Neural cell (in vitro differentiated cells): ENCODE measurements at places on chromosomes 4 and X. TPM values are rescaled to one million over a fixed set of nuclear protein-coding genes. Genes with fewer than 3 reads are reported as not detected.

TMEM164 gene
- polyA plus RNA-seq = 12.5 and 52.8 TPM in 2 replicates

PRKG2 gene
- polyA plus RNA-seq = 0.16 and 0.20 TPM in 2 replicates

P2RY8 gene
- polyA plus RNA-seq = not detected in 2 replicates

WFS1 gene
- 4.5 and 8.4 TPM in 2 replicates for polyA plus RNA-seq

UGT2B11 gene
- 0.10 and 0.22 TPM in 2 replicates for polyA plus RNA-seq

PASD1 gene
- polyA plus RNA-seq = not detected in 2 replicates

FGD1 gene
- polyA plus RNA-seq = 9.8 and 13.6 TPM in 2 replicates

CPE gene
- 623 and 678 TPM in 2 replicates for polyA plus RNA-seq

NPY2R gene
- 1.2 and 1.8 TPM in 2 replicates for polyA plus RNA-seq

NLGN4X gene
- polyA plus RNA-seq = 16.4 and 18.0 TPM in 2 replicates

EXOC1L gene
- not detected in 2 replicates for polyA plus RNA-seq

GSX2 gene
- 0.48 and 0.87 TPM in 2 replicates for polyA plus RNA-seq

GPM6B gene
- 205 and 212 TPM in 2 replicates for polyA plus RNA-seq

NMU gene
- polyA plus RNA-seq = 47.2 and 55.7 TPM in 2 replicates

ABCG2 gene
- not detected in 2 replicates for polyA plus RNA-seq

GAGE2A gene
- not detected in 2 replicates for polyA plus RNA-seq

WNK3 gene
- 32.8 and 35.0 TPM in 2 replicates for polyA plus RNA-seq

LEF1 gene
- 0.60 and 0.78 TPM in 2 replicates for polyA plus RNA-seq

GAB3 gene
- 0.06 TPM in 1 of 2 replicates, not detected in the other for polyA plus RNA-seq

GABRG1 gene
- 0.22 and 0.81 TPM in 2 replicates for polyA plus RNA-seq

MAML3 gene
- polyA plus RNA-seq = 10.2 and 10.4 TPM in 2 replicates

ERVMER34-1 gene
- not detected in 2 replicates for polyA plus RNA-seq

KIAA1210 gene
- polyA plus RNA-seq = 0.04 TPM in 1 of 2 replicates, not detected in the other
